ENCODE measurements at places on chromosomes 16 and 17. TPM values are rescaled to one million over a fixed set of nuclear protein-coding genes. Genes with fewer than 3 reads are reported as not detected.

Gene CCL8
- not detected for total RNA-seq

Gene DOC2B
- total RNA-seq = 0.02 TPM

Gene PPM1E
- not detected for total RNA-seq

Gene ESRP2
- total RNA-seq = 0.59 TPM

Gene GPRC5B
- not detected for total RNA-seq

Gene SAMD14
- total RNA-seq = 3.4 TPM

Gene KRTAP4-6
- not detected for total RNA-seq

Gene C1QTNF1
- 0.38 TPM for total RNA-seq

Gene SOST
- not detected for total RNA-seq

Gene CRYBA1
- total RNA-seq = not detected

Gene CD300E
- not detected for total RNA-seq

Gene CRYM
- total RNA-seq = not detected
